Fibroblast of skin of left biceps (primary cell): ENCODE measurements at places on chromosomes 12 and 14.

GRCh38 chr14:101499080-101499479 lies 62.2 kb upstream of the DIO3 start:
- DNase-seq = no peak

- no peak for DNase-seq
Observed at GRCh38 chr12:108270035-108270848, 68.9 kb downstream of the CMKLR1 start.

- DNase-seq = peak; percentile 84
Observed at GRCh38 chr14:55715889-55716288, 135.9 kb downstream of the KTN1 start.

GRCh38 chr14:94163796-94164195 lies 10.3 kb upstream of the PPP4R4 start:
- no peak for DNase-seq

GRCh38 chr12:132483612-132484011 lies 6.3 kb upstream of the FBRSL1 start:
- no peak for DNase-seq
